ENCODE measurements at places on chromosomes 2 and 18.

GRCh38 chr18:74562131-74562730 lies 27.9 kb downstream of the CNDP1 start:
- DNase-seq = no peak

DNA sequence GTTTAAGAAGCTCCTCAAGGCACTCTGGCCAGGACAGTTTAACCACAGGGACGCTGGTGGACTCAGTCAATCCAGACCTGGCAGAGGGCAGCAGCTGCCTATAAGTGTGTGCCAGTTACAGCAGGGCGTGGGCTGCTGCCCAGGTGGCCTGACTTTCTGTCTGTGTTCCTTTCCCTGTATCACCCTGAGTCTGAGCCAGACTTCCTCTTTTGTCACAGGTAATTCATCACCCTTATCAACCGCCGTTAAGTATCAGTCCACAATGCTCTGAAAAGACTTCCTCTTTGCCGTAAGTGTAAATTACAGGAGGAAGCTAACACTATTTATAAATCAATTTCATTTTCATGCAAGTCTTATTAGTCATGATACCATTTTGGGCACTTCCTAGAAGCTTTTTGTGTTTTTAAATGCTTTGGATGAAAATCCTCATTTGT lies 7.0 kb downstream of the LPIN1 start:
- peak; percentile 82 for DNase-seq

GRCh38 chr2:128901572-128902391 lies 583.1 kb upstream of the HS6ST1 start:
- no peak for DNase-seq

GRCh38 chr2:175008801-175009495 lies 3.8 kb upstream of the CHN1 start:
- DNase-seq = no peak

DNA sequence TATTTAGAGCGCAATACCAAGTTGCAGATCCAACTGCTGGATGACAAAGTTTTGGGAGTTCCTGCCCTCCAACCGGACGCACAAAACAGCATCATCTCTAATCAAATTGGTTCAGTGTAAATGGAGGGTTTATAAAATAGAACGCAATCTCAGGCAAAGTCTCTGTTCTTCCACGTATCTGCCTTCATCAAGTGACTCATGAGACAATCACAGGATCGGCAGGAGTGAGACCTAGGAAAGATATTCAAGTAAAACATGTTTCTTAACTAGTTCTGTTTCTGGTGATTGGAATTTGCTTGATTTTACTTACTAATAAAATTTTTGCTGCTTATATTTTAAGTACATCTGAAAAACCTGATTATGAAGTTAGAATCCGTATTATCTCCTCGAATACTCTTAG lies 7.6 kb downstream of the FZD5 start:
- DNase-seq = no peak

GRCh38 chr2:160791884-160792283 lies 298.3 kb upstream of the RBMS1 start:
- DNase-seq = no peak

DNA sequence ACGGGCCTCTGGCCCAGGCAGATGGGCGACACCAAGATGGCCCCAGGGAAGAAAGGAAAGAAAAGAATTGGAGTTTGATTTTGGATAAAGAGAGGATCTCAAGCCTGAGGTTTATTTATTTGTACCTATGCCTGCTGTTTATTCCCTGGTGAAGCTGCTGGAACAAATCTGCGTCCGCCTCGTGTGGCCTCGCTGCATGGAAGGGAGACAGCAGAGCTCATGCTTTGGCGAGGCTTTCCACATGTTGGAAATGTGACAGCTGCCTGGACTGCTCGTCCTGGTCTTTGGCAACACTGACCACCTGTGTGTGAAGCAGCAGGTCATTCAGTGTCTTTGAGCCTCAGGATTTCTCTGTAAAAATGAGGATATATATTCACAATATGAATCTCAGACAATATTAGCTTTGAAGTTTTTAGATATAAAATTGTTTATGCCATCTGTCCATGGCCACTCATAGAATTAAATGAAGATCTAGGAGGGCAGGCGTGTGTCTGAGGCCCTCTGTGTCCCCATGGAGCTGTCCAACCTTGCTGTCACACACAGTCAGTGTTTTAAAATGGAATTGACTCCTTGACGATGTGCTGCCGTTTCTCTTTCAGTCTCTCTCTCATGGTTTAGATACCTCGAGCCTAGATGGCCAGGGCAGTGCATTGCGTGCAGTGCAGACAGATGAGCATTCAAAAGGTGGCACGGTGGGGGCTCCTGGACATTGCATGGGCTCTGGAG lies 94.3 kb downstream of the SOCS6 start:
- no peak for DNase-seq

GRCh38 chr18:56060967-56061541 lies 473.1 kb upstream of the TCF4 start:
- no peak for DNase-seq

DNA sequence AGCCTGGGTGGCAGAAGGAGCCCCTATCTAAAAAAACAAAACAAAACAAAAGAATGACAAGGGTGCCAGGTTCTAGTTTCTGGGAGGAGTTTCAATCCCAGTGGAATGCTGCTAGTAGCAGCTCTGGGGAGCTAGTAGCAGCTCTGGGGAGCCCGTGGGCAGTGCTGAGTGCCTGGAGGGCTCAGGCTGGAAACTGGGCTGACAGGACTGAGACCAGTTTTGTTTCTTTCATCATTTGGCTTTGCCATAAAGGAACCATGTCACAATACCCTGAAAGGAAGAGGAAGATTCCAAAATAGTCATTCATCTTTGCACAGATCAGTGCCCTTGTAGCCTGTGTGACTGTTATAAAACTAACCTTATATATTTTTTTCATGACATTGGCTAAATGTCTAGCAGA lies 10.6 kb downstream of the MFSD6 start:
- no peak for DNase-seq

DNA sequence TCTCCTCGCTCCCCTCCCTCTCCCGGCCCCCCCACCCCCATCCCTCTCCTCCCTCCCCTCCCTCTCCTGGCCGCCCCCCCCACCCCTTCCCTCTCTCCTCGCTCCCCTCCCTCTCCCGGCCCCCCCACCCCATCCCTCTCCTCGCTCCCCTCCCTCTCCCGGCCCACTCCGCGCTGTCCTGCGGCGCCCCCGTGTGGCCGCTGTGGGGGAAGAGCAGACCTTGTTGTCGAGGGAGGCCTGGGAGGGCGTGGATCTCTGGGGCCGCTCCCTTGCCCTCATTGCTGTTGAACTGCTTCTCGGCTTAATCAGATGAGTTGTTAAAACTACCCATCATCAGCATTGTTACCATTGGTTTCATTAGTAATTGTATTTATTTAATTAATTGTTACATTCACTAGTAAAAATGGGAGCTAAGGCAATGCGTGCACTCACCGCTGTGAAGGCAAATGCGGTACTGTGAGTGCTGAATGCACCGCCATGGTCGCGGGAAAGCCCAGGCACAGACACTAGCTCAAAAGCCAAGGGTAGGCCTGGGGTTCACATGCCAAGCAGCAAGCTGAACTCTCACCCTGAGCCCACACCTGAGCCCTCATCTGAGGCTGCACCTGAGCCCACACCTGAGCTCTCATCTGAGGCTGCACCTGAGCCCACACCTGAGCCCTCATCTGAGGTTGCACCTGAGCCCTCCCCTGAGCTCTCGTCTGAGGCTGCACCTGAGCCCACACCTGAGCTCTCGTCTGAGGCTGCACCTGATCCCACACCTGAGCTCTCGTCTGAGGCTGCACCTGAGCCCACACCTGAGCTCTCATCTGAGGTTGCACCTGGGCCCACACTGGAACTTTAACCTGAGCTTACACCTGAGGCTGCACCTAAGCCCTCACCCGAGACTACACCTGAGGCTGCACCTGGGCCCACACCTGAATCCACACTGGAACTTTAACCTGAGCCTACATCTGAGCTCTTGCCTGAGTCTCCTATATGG lies 8.8 kb downstream of the RTP5 start:
- DNase-seq = peak; percentile 73

DNA sequence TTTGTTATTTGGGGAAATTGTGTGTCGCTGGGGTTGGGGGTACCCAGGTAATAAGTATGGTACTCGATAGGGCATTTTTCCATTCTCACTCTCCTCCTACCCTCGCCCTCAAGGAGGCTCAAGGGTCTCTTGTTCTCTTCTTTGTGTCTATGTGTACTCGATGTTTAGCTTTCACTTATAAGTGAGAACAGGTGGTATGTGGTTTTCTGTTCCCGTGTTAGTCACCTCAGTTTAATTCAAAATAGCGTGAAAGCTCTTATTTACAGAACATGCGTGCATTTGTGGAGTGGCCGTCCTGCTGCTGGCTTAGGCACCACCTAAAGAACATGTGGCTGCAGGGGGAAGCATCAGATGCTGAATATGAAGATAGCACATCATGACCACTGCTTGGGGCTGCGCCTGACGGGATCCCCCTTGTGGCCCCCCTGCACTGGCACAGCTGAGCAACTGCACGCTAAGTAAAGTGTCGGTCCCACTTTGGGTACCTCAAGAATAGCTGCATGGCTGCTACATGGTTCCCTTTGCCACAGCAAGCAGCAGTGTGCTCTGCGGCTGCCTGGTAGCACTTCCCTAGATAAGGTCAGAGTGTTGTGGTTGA lies 569.0 kb downstream of the DCDC2C start:
- DNase-seq = no peak

DNA sequence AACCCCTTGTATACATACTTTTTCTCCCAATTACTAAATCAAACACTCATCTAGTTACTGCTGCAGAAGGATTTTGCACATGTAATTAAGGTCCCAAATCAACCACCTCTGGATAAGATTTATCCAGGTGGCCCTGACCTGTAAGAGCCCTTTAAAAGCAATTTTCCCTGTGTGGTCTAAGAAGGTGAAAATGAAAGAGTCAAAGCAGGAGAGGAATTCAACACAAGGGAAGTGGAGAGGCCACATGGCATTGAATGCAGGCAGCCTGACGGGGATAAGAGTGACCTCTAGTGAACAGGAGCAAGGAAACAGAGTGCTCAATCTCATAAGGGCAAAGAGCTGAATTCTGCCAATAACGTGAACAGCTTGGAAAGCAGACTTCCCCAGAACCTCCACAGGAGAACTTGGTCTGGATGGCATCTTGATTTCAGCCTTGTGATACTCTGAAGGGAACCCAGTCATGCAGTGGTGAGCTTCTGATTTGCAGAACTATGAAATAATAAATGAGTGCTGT lies 27.2 kb downstream of the PPP3R1 start:
- DNase-seq = peak; percentile 14

GRCh38 chr2:48009256-48009655 lies 103.0 kb upstream of the FBXO11 start:
- DNase-seq = no peak

DNA sequence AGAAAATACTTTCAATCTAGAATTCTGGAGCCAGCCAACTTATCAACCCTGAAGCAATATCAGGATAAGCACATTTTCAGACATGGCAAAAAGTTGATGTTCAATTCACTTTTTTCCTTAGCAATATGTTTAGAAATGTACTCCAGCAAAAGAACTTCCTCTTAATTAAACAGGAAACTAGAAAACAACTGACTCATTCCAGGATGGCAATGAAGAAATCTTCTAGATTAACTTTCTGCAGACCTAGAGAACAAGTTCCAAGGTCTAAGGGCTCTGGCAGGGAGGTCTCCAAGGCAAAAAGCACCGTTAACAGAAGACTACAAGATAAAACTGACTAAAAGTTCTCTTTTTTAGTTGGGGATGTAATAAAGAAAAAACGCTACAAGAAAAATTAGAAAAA lies 69.2 kb upstream of the VWC2L start:
- no peak for DNase-seq

DNA sequence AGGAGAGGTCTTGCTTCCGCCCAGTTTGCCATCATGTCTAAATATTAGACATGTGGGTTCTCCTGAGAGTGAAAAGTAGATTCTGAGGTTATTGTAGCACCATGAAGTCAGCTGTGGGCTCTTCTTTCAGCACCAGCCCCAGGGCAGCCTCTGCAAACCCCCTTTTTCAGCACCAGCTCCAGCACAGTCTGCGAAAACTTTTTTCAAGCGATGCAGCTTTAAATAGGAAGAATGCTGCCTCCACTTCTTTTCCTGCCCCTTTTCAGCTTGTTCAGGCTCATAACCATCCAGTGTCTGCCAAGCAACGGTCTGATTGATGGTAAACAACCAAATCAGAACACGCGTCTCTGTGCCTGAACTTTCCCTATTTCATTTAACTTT lies at the start of gene COL5A2:
Gene COL5A2 (minus strand): TSS at position 192 of the 381 bp plus-strand sequence. CDS start 157 bp downstream, at position 35.
- DNase-seq = peak; percentile 76

DNA sequence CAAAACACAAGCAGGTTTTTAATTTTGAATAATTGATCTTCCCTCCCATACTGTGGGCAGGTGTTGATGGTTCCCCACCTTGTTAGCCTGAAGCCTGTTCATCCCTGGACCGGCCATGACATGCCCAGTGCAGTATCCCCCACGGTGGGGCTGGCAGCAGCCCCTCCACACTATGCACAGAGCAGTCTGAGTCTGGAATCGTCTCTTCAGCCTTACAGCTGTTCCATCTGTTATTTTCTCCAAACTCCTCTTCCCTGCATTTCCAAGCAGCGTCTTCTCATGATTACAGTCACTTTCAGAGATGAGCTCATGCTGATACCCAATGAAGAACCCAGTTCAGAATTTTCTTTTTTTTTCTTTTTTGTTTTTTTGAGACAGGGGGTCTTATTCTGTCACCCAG lies 68.2 kb downstream of the ADI1 start:
- no peak for DNase-seq

GRCh38 chr18:77248873-77249568 lies 627 bp upstream of the GALR1 start:
- no peak for DNase-seq

DNA sequence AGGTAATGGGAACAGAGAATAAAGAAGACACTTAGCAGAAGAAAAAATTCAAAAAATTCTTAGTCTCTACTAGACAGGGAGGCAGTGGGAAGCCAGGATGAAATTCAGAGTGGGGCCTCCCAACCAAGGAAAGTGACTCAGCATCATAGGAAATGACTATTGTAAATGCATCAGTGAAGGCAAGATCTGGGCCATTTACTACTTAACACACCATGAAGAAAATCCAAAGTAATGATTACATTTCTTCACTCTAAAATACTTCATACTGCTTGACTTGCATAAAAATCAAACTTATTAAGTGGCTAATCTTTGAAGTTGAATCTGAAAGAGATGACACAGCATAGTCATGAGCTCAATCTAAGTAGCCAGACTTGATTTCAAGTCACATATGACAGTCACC lies 405.8 kb upstream of the SLC39A10 start:
- no peak for DNase-seq

- DNase-seq = no peak
Measured at GRCh38 chr2:198203336-198204069, 399.1 kb downstream of the PLCL1 start.

DNA sequence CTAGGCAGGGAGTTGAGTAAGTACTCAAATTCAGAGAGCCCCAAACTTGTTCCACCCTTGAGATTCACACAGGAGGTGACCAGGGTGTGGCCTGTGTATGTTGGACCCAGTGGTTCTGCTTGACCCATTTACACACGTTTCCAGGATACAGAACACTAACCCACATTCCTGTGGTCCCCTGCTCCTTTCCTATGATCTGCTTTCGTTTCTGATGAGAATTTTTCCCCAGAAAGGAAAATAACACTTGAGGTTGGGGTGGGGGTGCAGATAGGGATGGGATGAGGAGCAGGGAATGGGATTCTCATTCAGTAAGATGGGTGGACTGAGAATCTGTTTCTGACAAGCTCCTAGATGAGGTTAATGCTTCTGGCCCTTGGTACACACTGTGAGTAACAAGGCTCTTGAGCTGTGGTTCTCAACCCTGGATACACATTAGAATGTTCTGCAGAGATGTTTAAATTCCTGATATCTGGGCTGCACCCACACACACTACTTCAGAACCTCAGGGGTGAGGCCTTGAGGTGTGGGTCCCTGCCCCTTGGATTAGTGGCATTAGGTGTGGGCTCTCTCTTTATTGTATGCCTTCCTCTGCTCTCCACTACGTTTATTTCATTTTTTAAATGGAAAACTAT lies 58.4 kb downstream of the TPGS2 start:
- no peak for DNase-seq

Data from MG63 (cell line).